ENCODE measurements at places on chromosomes 3 and 15.

GRCh38 chr3:168212664-168213285 lies 117.1 kb upstream of the GOLIM4 start:
- DNase-seq = no peak

DNA sequence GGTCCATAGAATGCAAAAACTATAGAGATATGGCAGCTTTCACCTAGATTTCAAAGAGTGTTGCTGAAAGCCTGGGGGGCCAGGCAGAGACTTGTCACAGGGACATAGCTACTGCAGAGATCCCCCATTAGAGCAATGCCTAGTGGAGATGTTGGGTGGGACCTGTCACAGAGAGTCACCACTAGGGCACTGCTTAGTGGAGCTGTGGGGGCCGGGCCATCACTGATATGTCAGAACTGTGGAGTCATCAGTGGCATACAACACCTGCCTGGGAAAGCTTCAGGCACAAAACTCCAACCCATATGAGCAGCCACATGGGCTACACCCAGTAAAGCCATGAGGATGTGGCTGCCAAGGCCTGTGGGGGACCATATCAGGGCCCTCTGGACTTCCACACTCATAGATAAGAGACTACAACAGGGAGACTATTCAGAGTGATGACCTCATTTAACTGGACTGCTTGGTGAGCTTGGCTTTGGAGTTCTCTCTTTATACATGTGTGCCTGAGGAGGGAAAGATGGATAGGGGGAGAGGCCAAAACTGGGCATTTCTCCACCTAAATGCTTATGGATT lies 176.3 kb downstream of the ZNF621 start:
- no peak for DNase-seq

DNA sequence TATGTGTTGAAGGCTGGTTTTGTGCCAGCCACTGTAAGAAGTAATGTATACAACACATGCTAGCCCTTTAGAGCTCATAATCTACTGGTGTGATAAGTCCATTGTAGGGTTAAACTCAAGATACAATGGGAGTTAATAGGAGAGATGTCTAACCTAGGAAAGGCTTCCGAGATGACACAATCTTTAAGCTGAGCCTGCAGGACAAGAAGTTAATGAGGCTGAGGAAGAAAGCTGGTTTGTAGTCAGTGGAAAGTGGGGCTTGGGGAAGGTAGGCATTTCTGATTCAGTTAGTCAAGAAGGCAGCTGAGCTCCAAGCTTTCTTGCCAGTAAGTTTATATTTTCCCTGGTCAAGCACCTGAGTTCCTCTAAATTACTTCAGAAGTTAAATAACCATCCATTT lies 83.0 kb upstream of the TGFBR2 start:
- DNase-seq = no peak

DNA sequence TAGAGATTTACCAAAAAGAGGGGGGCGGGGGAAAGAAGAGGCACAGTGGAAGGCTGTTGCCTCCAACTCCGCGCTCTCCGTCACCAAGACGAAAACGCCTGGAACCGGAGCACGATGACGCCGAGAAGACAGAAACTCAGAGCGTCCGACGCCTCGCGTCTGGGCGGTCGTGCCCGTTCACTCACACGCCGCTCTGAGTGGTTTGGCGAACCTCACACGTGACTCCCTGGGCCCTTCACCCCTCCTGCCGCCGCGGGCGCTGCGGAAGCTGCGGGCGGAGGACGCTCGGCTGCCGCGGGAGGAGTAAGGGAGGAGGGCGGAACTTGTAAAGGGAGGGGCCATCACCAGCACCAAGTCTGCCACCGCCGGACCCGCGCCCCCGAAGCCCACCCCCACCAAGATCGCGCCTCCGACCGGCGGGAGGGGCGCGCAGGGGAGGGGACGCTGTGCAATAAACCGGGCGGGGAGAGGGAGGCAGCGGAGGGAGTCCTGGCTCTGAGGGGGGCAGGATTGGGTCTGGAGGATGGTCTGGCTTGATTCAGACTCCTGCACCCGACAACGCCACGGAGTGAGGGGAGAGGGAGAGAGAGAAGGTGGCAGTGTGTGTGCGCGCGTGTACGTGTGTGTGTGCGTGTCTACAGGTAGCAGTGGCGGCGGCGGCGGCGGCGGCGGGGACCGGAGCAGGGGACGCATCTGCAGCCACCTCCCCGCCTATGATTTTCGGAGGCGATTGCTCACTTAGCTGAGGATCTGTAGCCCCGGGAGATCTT lies 1.9 kb upstream of the NLGN1 start:
- peak; percentile 96 for DNase-seq

GRCh38 chr3:183338520-183338919 lies 85.5 kb downstream of the B3GNT5 start:
- no peak for DNase-seq

DNA sequence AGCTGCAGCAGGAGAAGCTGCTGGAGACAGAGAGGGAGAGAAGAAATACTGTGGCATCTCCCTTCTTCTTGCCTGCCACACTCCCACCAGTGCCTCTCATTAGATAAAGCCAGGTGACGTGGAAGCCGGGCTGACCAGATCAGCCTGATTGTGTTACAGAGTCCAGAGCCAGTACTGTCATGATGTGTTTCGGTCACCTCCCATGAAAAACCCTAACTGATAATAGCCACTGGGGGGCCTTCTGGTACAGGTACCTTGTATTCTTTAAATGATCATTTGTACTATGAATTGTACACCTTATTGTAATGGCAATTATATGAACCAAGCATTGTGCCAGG lies 125.8 kb upstream of the TMEM108 start:
- DNase-seq = no peak

GRCh38 chr15:92130244-92130643 lies 263.4 kb upstream of the ST8SIA2 start:
- no peak for DNase-seq
